Gastroesophageal sphincter (tissue), 4 donors: ENCODE measurements at places on chromosomes 2 and 18.
A peak's percentile ranks its signal among the peaks of the same experiment; 100 is the strongest.

DNA sequence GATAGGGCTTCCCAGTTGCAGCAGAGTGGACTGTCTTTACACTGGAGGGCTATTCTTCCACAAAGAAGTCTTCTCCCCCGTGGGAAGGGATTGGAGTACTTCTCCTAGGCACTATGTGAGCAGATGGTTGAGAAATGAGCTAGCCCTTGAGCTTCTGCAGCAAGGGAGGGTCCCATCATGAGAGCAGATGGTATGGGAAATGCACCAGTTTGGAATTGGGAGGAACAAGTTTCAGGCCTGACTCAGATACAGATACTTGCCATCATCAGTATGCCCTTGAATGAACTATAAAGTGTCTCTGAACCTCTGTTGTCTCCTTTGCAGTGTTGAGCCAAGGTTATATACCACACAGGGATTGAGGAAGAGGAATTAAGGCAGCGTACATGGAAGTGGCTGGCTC, 757.4 kb downstream of the RNF144A start:
- no peak for ATAC-seq

DNA sequence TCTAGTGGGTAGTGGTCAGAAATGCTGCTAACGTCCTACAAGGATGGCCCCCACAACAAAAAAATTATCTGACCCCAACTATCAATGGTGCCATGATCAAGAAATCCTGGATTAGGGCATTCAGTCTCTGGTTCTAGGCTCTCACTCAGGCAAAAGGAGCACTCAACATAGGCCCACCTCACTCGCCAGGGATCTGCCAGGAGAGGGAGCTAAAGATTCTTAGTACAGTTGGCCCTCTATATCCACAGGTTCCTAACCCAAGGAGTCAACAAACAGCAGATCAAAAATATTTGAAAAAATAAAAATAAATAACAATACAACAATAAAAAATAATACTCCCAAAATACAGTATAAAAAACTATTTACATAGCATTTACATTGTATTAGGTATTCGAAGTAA, 10.0 kb downstream of the SLC4A5 start:
- no peak for ATAC-seq

GRCh38 chr2:24859968-24860600, 60.0 kb downstream of the ADCY3 start:
- ATAC-seq = no peak

GRCh38 chr18:10142056-10142455, 228.2 kb downstream of the VAPA start:
- ATAC-seq = no peak

GRCh38 chr18:53950545-53950944, 273.9 kb downstream of the MBD2 start:
- no peak for ATAC-seq

DNA sequence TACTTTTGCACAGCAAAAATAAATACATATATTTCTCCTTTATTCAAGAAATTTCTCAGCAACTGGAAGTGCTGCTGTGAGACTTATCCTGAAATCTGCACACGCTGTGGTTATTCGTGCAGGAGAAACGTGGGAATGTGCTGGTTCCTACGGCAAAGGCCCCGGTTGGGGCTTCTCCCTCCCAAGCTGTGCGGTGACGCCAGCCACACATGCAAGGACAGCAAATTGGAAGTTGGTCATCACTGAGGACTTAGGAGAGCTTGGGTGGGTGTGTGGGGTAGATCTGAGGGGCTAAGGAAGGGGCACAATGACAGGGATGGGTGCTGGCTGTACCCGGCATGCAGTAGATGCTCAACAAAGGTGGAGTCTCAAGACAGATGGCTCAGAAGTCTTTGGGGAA, 16.5 kb upstream of the MTCL1 start:
- ATAC-seq = no peak

DNA sequence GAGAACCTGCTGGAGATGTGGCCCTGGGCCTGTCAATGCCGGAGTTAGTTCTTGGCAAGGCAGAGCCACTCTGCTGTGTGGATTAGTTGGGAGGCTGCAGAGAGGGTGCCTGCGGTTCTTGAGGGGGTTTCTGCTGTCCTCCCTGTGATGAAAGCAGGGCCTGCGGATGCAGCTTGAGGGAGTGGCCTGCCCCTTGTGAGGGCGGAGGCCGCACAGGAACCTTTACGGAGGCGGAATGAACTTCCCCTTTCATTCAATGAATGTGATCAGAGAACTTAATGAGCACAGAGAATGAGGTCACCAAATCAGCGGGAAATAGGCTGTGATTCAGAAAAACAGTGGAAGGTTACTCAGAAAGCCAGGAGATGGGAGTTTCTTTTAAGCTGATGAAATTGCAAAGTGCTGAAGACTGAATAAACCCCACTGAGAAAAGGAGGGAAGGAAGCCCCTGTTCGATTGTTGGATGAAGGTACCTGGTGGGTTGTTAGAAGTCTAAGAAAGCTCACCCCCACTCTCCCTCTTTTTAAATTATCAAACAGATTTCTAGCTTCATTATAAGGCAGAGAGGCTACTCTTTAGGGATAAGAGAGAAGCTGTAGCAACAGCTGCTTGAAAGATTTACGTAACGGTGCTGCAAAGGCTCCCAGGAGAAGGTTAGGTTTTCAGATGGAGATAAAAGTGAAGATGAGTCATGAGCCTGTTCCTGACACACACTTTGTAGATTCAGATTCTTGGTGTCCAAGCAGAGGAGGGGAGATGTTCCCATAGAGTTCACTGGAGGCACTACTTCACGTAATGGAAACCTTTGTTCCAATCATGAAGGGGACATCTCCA, 47.4 kb downstream of the VWA3B start:
- peak; percentile 69 for ATAC-seq

- no peak for ATAC-seq
Measured at GRCh38 chr2:58497168-58497567, 256.0 kb upstream of the FANCL start.

- no peak for ATAC-seq
Measured at GRCh38 chr2:169862816-169863215, 35.6 kb downstream of the UBR3 start.

DNA sequence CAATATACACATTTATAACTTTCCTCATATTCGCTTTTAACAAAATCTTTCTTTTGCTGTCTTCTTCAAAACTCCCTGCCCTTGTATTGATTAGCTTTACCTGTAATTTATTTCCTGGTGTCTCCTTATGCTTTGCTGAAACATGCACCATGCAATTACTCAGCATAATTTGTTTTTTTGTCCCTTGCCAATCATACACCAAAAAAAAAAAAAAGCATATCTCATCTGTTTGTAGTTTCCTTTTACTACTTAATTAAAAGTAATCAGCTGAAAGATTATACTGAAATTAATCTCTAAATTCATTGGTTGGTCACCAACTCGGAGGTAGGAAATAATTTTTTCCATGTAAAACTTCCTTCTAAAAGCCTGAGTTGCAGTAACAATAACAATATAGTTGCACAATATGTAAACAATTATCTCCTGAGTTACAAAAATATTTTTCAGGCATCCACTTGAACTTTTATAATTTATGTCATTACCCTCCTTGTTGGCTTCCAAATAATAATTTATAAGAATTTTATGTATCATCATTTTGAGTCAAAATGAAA, 53.0 kb upstream of the ROCK1 start:
- ATAC-seq = no peak

DNA sequence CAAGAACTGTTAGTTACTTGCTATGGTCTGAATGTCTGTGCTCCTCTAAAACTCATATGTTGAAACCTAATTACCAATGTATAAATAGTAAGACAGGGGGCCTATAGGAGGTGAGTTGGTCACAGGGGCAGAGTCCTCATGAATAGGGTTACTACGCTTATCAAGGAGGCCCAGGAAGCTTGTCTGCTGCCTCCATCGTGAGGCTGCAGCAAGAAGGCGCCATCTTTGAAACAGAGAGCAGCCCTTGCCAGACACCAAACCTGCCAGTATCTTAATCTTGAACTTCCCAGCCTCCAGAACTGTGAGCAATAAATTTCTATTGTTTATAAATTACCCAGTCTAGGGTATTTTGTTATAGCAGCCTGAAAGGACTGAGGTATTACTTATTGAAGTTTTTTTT, 79.1 kb downstream of the TGIF1 start:
- no peak for ATAC-seq

- ATAC-seq = no peak
Measured at GRCh38 chr2:230414302-230414701, 1.7 kb upstream of the SP100 start.

GRCh38 chr2:126653109-126653508, 2.8 kb upstream of the GYPC start:
- no peak for ATAC-seq

DNA sequence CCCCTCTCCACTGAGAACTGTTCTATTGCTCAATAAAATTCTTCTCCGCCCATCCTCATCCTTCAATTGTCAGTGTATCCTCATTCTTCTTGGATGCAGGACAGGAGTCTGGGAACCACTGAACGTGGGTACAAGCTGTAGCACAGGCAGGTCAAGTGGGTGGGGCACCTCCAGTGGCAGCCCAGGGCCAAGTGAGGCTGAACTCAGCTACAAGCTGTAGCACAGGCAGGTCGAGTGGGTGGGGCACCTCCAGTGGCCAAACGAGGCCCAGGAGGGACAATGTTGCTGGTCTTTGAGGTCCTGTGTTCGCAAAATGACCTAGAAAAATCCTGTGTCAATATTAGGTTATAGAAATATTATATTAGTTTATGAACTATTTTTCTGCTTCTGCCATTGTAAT, 352.0 kb downstream of the TMX3 start:
- ATAC-seq = no peak

GRCh38 chr2:222943820-222944219, 83.0 kb downstream of the ACSL3 start:
- ATAC-seq = no peak

DNA sequence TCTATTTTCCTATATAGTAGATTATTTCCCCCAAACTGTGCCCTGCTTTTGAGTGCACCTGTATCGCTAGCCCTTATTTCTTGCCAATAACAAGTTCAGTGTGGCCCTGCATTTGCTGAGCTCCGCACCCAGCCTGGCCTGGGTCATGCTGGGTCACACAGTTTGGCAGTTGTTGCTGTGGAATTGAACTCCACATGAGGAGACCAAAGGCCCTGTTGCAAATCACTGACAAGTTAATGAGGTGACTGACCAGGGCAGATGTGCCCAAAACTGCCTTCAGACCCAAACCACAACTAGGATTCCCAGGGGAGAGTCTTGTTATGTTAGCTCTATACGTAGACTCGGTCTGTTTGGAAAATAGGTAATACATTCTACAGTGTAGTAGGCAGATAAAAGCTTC, 31.0 kb downstream of the COL4A4 start:
- ATAC-seq = no peak
